Activated naive CD4-positive, alpha-beta T cell (primary cell): ENCODE measurements at places on chromosomes 16 and 17.
A peak's percentile ranks its signal among the peaks of the same experiment; 100 is the strongest.

DNA sequence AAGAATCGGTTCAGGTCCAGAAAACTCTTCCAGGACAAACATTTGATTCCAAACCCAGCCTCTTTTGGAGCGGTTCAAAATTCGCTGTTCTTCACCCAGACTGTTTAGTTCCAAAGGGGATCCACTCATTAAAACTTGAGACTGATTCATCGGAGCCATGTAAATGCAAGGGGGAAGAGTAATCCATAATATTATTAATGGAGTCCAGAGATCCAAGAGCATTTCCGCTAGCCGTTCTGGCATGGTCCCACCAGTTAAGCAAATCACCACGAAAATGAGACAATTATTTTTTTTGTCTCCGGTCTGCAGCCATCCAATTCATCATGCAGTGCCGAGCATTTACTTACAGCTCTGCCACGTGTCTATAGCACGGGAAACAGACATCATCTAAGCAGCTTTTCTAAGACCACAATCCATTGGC is 15.1 kb downstream of the CDH8 start:
- DNase-seq: no peak

- no peak for DNase-seq
Observed at GRCh38 chr17:35716897-35717465, 14.5 kb upstream of the RASL10B start.

- DNase-seq: no peak
Observed at GRCh38 chr16:46911038-46911437, 26.9 kb downstream of the GPT2 start.

DNA sequence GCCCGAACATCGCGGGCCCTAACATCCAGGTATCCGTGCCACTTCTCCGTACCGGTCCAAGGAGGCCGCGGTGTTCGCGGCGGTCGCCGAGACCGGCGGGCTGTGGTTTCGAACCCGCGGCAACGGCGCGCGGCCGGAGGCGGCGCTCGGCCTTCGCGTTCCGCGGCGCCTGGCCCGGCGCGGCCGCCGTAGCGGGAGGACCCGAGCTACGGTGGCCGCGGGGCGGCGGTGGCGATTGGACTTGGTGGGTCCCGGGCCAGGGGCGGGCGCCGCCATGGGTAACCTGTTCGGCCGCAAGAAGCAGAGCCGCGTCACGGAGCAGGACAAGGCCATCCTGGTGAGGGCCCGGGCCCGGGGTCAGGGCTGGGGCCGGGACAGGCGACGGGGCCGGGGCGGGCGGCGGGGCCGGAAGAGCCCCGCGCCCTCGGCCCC is at the start of gene CHMP6:
Gene CHMP6, plus strand, starts transcription at position 197 of the 432 bp plus-strand sequence. Its CDS starts 78 bp downstream, at position 275.
- DNase-seq: peak; percentile 68

DNA sequence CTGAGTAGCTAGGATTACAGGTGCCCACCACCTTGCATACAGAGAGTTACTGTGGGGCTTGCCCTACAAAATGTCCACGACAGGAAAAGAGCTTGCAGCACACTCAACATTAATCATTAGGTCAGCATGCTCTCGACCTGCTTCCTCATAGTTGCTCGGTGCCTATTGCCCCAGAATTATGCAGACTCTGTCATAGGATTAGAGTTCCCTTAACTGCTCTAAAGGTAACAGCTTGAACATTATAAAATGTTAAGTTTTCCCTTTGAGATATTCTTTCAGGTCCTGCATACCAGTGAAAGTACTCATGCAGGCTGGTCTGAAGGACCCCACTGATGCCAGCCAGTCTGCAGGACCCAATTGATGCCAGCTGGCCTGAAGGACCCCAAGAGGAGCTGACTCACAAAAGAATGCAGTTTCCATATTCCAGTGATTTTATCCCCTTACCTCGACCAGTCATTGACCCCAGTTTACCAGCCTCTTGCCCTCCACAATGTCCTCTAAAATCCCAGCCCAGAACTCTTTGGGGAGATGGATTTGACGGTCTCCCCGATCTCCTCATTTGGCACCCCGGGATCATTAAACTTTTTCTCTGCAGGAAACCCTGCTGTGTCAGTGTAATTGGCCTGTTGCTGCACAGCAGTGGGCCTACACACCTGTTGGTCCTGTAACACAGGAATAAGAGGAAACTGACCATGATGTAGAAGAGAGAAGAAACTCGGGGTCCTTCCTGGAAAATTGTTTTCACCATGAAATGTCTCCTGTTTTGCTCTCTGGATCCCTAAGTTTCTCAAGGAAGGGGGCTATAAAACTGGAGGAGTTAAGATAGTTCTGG is 10.6 kb downstream of the ICAM2 start:
- no peak for DNase-seq

DNA sequence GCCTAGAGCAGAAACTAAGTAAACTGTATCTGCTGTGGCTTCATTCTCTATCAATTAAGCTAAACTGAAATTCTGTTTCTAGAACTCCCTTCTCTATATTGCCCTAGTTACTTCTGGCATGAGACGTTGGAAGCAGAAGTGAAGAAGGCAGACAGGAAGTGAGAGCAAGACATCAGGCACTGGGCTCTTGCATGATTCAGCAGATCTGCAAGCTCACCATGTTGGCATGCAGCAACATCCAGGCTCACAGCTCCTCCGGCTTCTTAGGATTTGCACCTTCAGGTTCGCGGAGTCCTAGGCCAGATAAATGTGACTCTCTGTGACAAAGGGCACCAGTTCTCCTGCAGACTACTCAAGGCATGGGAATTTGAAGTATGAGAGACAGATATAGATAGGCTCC is 148.3 kb downstream of the CDH8 start:
- no peak for DNase-seq

DNA sequence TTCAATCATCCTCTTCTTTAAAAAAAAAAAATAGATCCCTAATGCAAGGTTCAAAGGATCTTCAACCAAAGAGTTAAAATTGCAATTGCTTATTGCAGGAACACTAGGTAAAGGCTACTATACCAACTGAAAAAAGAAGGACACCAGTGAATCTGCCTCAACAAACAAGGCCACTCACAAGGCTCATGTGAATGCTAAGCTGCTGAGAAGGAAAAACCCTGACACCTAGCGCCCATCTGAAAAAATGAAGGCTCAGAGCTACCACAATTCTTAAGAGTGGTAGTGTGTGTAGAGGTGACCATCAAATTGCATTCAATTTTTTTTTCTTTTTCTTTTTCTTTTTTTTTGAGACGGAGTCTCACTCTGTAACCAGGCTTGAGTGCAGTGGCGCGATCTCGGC is 201.6 kb upstream of the C17orf78 start:
- DNase-seq: no peak

- DNase-seq: no peak
Observed at GRCh38 chr17:71936977-71937376, 183.8 kb upstream of the SOX9 start.
